ENCODE measurements at places on chromosomes 5 and 9.

DNA sequence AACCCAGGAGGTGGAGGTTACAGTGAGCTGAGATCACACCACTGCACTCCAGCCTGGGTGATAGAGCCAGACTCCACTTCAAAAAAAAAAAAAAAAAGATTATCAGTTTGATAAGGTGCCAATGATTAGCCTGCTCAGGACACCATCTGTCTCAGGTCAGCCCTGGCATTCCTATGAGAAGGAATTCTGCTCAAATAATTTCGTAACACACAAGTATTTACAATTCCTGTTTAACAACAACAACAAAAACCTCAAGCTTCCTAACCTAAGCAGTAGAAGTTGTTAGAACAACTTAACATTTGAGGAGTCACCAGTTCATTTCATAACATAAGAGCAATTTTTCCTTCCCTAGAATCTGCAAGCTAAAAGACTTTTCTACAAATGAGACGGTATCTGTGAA, 85.0 kb downstream of the LHFPL2 start:
- DNase-seq: no peak

DNA sequence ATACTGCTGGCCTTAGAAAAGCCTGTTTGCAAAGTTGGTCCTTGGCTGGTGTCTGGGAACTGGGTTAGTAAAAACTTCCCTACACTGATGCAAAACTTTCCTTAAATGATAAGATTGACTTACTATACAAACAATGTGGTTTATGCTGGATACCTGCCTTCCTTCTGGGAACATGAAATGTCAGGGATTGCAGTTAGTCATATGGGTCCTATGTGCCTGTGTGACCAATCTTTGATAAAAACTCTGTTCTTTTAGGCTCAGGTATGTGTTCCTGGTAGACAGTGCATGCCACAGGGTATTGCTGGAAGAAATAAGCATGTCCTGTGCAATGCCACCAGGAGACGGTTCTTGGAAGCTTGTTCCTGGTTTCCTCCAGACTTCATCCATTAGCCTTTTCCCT, 173.3 kb downstream of the RMI1 start:
- no peak for DNase-seq

- peak; percentile 40 for DNase-seq
These were observed 167.9 kb downstream of the ARHGEF28 start for GRCh38 chr5:73793911-73794310.

GRCh38 chr9:137751616-137752015, 126.0 kb upstream of the CACNA1B start:
- no peak for DNase-seq

GRCh38 chr9:74528207-74528606, 31.1 kb downstream of the RORB start:
- DNase-seq: peak; percentile 1

DNA sequence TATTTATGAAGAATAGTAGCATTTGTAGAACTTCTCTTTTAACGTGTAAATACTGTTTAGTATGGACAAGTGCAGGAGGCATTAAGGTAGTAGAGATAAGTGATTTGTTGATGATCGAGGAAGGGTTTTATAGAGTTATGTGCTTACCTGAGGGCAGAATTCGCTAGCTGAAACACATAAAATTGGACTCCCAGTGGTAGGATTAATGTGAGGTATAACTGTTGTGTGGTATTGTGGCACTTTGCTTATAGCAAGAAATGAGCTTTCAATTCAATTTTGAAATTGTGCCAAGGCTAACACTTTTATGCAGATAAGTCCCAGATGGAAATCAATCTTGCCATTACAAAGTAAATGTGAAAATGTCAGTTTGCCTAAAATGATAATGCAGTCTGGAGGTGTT, 1.2 kb downstream of the AP3S1 start:
- no peak for DNase-seq
